ENCODE measurements at places on chromosomes 1 and 21. TPM values are rescaled to one million over a fixed set of nuclear protein-coding genes. Genes with fewer than 3 reads are reported as not detected.

The VCAM1 gene
- total RNA-seq: not detected

The ZNF695 gene
- 0.74 TPM for total RNA-seq

The RGS4 gene
- not detected for total RNA-seq

The AXDND1 gene
- total RNA-seq: 0.51 TPM

The BSND gene
- not detected for total RNA-seq

The AVPR1B gene
- not detected for total RNA-seq

The LCE3E gene
- not detected for total RNA-seq

The MAP1LC3C gene
- not detected for total RNA-seq

The DMRTA2 gene
- total RNA-seq: not detected

The SEMA6C gene
- total RNA-seq: 1.9 TPM

The GART gene
- total RNA-seq: 210 TPM

The LPGAT1 gene
- total RNA-seq: 31.8 TPM

The FAM72B gene
- total RNA-seq: 26.6 TPM

The TTC39A gene
- 0.19 TPM for total RNA-seq

The RGL1 gene
- total RNA-seq: 1.8 TPM

The TNFSF4 gene
- total RNA-seq: 0.26 TPM

The GREM2 gene
- total RNA-seq: 0.46 TPM

The NR0B2 gene
- not detected for total RNA-seq

The TMIGD3 gene
- total RNA-seq: 0.24 TPM

The EVI5 gene
- total RNA-seq: 36.0 TPM

The PFDN2 gene
- total RNA-seq: 155 TPM

The C8B gene
- total RNA-seq: not detected

The TFF2 gene
- total RNA-seq: not detected

The CELA3B gene
- total RNA-seq: not detected

The CD58 gene
- 27.2 TPM for total RNA-seq

The OR6Y1 gene
- total RNA-seq: not detected

The MSH4 gene
- 0.43 TPM for total RNA-seq

The NCF2 gene
- 6.6 TPM for total RNA-seq

The MTARC1 gene
- total RNA-seq: not detected

The GPR153 gene
- total RNA-seq: 0.17 TPM

The BEST4 gene
- total RNA-seq: 1.3 TPM

The GBP7 gene
- total RNA-seq: not detected

The CLDN8 gene
- total RNA-seq: not detected

The WNT9A gene
- total RNA-seq: 0.07 TPM

The HMCN1 gene
- total RNA-seq: not detected

The PKP1 gene
- not detected for total RNA-seq

The PRRX1 gene
- not detected for total RNA-seq

The VPS13D gene
- total RNA-seq: 25.0 TPM

The C2CD4D gene
- total RNA-seq: 3.9 TPM

The PRAMEF14 gene
- total RNA-seq: not detected

The ELAPOR1 gene
- 9.1 TPM for total RNA-seq

The C1orf105 gene
- total RNA-seq: not detected

The DENND2C gene
- 0.90 TPM for total RNA-seq

The CD1B gene
- not detected for total RNA-seq

The PIK3R3 gene
- total RNA-seq: 0.83 TPM

The CELF3 gene
- total RNA-seq: not detected

The NBPF4 gene
- total RNA-seq: not detected

The RGS16 gene
- total RNA-seq: 51.9 TPM

The CLCA2 gene
- not detected for total RNA-seq

The RCAN3 gene
- 78.8 TPM for total RNA-seq

The CXADR gene
- total RNA-seq: 0.75 TPM

The RHOU gene
- 0.57 TPM for total RNA-seq

The BRINP3 gene
- not detected for total RNA-seq

The PADI1 gene
- not detected for total RNA-seq
